ENCODE measurements at places on chromosomes 16 and 17.

DNA sequence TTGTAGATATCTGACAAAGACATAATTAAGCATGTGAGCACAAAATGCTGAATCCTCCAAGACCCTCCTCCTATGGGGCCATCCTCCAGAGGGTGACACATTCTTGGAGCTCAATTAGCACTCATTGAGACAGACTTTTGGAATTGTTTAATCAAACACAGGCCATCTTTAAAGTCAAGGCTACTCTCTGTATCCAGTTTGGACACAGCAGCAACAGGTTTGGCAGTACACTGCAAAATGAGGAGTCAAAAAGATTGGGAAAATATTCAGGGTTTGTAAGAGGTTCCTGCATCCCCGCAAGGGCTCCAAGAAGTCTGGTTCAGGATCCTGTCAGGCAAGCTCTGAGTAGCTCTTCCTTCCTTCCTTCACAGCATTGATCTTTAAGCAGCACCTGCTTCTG is 1.3 kb downstream of the ITFG1 start:
- no peak for DNase-seq

DNA sequence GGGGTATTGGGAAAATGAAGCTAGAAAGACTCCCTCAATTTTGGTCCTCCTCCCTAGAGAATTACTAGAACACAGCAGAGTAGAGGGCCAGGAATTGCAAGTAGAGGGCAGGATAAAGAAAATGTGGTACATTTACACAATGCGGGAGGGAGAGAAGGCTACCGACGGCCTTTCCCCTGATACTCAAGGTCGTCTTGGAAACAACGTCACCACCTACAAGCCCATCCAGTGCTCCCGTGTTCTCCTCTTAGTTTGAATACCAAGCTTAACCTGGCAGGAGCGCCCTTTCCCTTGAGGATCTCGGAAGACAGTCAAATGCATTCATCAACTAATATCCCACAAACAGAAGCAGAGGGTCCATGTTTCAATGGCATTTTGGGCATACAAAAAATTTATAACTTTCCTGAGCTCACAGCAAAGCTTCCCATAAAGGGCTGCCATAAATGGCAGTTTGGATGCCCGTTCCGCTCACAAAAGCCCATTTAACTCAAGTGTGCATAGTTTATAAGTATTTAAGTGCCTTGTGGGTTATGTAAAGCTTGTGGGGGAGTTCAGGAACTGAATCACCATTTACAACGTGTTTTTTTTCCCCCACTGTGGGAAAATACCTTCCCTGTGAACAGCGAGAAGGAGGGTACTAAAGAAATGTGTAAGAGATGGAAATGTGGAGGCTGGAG is 414.6 kb downstream of the SLC39A11 start:
- peak; percentile 97 for DNase-seq

- no peak for DNase-seq
These were observed 23.8 kb downstream of the COTL1 start for GRCh38 chr16:84593825-84594724.

DNA sequence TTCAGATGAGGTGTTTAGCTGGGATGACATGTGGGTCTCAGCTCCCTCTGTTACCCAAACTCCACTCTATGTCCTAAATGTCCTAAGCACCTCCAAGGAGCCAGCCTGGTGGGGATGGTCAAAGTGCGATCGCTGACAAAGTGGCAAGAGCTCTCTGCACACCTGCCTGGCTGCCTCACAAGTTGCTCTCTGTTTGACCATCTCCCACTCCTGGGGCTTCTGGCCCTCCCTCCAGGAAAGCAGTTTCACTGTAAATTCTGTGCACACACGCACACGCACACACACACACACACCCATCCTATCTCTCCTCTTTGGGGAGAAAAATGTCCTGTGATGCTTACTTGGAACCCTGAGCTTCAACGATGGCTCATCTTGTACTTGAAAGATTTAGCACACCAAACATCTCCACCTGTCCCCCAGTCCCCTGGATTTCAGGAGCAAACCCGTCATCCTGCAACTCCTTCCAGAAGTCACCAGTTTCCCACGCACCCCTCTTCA is 1.7 kb downstream of the PITPNA start:
- no peak for DNase-seq

DNA sequence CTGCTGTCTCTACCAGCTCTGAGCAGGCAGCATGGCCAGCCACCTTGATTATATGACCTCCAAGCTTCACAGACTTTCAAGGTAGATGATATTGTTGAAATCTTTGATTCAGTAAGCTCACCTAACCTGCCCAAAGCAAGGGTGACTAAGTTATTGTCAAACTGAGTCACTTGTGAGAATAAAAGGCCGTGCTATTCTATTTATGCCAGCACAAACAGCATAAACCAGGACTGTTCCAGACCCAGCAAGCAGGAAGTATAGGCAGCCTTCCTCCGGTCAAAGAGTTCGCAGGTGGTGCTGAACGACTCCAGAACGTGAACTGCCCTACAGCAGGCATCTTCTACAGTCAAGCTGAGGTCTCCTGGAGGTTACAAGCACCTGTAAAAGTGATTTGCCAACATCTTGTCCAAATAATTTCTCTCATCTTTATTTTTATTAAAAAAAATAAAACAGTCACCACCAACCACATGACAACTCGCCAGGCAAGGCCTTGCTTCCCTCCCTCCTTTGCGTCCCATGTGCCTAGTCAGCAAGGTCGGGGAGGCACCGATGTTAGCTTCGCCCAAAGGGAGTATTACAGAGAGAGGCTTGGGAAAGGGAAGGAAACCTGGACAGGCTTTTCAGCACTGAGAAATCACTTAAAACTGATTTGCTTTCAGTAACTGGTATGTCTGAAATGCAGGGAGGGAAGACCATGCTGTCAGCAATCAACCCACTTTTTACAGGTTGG is 10.8 kb downstream of the ARL2BP start:
- no peak for DNase-seq

DNA sequence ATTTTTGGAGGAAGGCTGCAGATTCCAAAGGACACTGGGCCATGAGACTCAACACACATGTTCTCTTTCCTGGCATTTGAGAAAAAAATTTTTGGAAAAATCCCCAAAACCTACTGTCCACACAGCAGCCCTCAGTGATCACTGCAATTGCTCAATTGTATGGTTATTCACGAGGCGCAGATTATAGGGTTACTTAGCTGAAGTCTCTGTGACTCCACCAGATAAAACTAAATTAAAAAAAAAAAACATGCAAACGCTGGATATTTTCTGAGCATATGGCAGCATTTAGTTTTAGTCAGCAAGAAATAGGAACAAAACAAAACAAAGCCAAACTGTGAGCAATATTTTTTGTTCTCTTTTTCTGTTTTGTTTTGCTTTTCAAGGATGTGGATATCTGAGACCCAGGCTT is 83.8 kb upstream of the FAM20A start:
- DNase-seq = no peak

GRCh38 chr17:34195987-34196386 is 59.1 kb upstream of the CCL2 start:
- DNase-seq = no peak

- DNase-seq = no peak
These were observed 27.7 kb upstream of the MYOCD start for GRCh38 chr17:12637745-12638651.

GRCh38 chr16:69821844-69822173 is 59.7 kb downstream of the WWP2 start:
- DNase-seq = no peak

GRCh38 chr17:79721993-79722671 is 8.6 kb upstream of the ENPP7 start:
- DNase-seq = peak; percentile 4

DNA sequence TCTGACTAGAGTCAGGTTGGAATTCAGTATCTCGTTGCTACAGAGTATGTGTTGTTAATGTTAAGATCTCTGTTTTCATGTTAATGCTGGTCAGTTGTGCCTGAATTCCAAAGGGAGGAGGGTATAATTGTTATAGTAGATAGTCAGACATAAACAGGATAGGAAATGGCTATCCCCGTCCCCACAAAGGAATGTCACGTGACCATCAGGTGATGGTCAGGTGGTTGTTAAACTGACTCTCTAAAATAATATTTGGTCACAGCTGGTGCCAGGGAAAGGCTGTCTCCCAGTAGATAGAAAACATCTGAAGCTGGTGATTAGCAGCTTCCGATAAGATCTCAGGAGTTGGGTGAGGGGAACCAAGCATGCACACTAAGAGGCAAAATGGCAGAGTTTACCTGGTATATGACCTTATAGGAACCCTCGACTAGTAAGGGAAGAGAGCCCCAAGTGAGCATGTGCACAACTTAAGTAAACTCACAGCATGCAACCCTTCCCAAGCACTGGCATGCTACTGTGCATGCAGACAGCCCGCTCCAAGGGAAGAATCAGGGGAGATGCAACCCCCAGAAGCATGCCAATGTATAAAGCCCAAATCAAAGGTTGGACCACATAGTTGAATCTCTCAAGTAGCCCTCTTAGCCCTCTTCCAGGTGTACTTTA is 27.4 kb upstream of the SLC6A2 start:
- no peak for DNase-seq

DNA sequence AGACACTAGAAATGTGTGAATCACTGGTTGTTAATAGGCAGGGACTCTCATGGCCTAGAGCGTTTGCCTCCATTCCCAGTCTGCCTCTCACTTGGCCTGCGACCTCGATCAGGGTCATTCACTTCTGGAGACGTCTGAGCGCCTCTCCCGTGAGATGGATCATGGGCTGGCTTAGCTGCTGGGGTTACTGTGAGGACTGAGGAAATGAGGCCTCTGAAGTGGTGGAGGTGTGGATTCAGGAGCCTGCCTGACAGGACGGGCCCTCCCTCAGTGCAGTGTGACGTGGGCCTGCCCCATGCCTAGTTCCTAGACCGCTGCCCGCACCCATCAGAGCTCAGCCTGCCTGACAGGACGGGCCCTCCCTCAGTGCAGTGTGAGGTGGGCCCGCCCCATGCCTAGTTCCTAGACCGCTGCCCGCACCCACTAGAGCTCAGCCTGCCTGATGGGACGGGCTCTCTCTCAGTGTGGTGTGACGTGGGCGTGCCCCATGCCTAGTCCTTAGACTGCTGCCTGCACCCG is 61.9 kb downstream of the BANP start:
- DNase-seq = peak; percentile 48

GRCh38 chr16:11315510-11315909 is 29.7 kb upstream of the RMI2 start:
- peak; percentile 56 for DNase-seq

DNA sequence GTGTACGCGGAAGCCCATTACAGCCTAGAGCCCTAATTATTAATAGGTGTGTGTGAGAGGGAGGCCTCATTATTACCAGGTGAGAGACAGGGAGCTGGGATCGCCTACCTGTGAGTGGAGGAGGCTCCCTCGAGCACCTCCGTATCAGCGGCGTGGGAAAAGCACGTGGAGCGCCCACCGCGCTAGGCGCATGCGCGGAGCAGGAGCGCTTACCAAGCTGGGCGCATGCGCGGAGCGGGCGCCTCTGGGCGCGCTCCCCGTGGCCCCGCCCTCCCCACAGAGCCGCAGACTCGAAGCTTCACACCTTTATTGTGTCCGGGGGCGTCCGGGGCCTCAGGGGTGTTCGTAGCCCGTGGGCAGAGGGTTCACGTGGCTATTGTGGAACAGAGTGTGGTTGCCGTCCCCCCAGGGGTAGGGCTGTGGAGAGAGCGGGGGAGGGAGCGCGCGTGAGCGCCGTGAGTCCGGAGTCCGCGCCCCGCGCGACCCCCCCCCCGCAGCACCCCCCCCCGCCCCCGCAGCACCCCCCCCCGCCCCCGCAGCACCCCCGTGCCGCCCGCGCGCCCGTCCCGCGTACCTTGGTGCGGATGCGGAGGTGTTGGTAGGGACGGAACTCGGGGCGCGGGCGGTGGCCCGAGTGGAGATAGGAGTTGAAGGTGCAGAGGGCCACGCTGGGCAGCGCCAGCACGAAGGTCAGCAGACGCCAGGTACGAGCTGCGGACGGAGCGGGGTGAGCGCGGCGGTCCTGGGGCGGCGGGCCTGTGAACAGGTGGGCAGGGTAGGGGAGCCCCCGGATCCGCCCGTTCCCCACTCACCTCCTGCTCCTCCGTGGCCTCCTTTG is 500 bp downstream of the COX6A2 start:
- peak; percentile 41 for DNase-seq

DNA sequence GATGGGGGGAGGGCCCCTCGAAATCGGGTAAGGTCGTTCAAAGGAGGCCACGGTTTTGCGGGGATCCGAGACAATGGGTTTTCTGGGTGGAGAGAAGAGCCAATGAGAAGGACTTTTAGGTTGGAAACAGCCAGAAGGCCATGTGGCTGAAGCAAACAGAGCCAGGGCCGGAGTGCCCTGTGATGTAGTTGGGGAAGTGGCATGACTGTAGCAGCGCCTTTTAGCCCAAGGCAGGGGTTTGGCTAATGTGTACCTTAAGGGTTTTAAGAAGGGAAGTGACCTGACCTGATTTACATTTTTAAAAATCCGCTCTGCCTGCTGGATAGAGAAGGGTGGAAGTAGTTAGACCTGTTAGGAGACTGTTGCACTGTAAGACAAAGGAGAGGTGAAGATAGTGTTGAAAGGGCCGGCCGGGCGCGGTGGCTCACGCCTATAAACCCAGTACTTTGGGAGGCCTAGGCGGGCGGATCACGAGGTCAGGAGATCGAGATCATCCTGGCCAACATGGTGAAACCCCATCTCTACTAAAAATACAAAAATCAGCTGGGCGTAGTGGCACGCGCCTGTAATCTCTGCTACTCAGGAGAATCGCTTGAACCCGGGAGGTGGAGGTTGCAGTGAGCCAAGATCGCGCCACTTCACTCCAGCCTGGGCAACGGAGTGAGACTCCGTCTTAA is 1.0 kb downstream of the LYRM1 start:
- peak; percentile 61 for DNase-seq

DNA sequence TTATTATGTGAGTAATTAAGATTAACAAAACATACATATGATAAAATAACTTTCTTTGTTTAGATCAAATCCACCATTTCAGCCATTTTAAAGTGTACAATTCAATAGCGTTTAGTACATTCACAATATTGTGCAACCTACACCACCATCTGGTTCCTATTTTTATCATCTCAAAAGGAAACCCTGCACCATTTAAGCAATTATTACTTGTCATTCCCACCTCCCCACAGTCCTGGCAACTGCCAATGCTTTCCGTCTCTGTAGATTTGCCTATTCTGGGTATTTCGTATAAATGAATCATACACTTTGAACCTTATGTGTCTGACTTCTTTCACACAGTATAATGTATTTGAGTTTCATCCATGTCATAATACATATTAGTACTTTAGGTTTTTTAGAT is 162.5 kb upstream of the CNTNAP4 start:
- no peak for DNase-seq
